ENCODE measurements at places on chromosomes 2 and 18. TPM values are rescaled to one million over a fixed set of nuclear protein-coding genes. Genes with fewer than 3 reads are reported as not detected.

DNA sequence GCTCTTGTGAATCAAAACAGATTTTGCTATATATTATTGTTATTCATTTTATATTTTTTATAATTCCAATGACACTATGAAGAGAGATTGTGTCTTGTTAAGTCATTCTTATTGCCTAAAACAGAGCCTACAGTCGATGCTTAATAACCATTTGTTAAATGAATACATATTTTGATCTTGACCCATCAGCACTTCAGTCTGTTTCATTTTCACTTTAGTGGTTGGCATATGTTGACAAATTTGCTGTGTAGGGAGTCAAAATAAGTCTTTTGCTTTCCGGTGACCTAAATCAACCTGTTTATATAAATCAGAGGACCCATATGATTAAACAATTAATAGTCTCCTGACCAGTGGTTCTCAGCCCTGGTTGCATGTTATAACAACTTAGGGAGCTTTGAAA lies 97.1 kb downstream of the TXNL1 start:
- no peak for DNase-seq

- DNase-seq = no peak
Measured at GRCh38 chr18:54852780-54853675, 24.8 kb downstream of the RAB27B start.

DNA sequence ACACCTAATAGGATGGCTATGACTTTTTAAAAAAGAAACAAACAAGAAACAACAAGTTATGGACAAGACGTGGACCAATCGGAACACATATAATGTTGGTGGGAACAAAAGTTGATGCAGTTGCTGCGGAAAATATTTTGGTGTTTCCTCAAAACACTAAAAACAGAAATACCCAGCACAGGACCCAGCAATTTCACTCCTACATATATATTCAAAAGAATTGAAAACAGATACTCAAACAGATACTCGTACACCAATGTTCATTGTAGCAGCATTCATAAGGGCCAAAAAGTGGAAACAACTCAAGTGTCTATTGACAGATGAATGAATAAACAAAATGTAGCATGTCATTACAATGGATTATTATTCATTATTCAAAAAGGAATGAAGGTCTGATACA lies 12.1 kb downstream of the CCDC141 start:
- DNase-seq = no peak

DNA sequence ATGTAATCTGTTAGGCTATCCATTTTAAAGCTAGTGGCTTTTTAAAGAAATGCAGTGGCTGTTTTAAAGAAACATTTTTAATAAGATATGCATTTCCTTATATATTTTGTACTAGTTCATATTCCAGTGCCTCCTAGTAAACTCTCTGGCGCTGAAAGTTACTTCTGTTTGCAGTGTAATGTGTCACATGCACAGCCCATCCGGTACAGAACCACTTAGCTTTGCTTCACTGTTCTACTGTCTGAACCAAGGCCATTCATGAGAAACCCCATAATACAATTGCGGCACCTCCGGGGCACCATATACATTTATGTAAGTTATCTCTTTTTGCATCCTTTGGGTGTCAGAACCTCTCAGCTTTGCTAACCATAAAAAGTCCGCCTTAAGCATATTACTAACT lies 114.6 kb upstream of the KCTD1 start:
- no peak for DNase-seq

C2orf78 gene
- not detected for total RNA-seq

SLC4A5 gene
- total RNA-seq = 0.45 TPM

GCG gene
- 55.8 TPM for total RNA-seq

TRIM43 gene
- total RNA-seq = not detected

Data from colonic mucosa (tissue), 4 donors.